ENCODE measurements at places on chromosomes 6 and 20.
A peak's percentile ranks its signal among the peaks of the same experiment; 100 is the strongest.

GRCh38 chr20:56440346-56441007 is 27.9 kb upstream of the RTF2 start:
- peak; percentile 18 for DNase-seq
- H3K27me3 ChIP-seq, result no peaks in the 10 kb centered on the region
- no peaks in the 10 kb centered on the region for H3K36me3 ChIP-seq
- H3K27ac ChIP-seq, result peak overlapping the region; percentile 41
- no peak overlapping the region for H3K4me3 ChIP-seq

- no peaks in the 10 kb centered on the region for H3K36me3 ChIP-seq
- H3K4me1 ChIP-seq, result no peaks in the 10 kb centered on the region
- DNase-seq, result no peak
- no peaks in the 10 kb centered on the region for H3K27me3 ChIP-seq
- no peak overlapping the region for H3K27ac ChIP-seq
These were observed 176.4 kb downstream of the ADGB start for GRCh38 chr6:146775220-146775619.

GRCh38 chr6:167588181-167588919 is 238.4 kb upstream of the AFDN start:
- H3K27me3 ChIP-seq, result no peaks in the 10 kb centered on the region
- H3K4me3 ChIP-seq, result no peak overlapping the region
- DNase-seq, result no peak
- H3K4me1 ChIP-seq, result no peaks in the 10 kb centered on the region
- no peaks in the 10 kb centered on the region for H3K36me3 ChIP-seq

- no peaks in the 10 kb centered on the region for H3K36me3 ChIP-seq
- H3K27ac ChIP-seq, result no peak overlapping the region
- no peak for DNase-seq
These were observed 50.5 kb upstream of the PAK5 start for GRCh38 chr20:9889270-9889981.

DNA sequence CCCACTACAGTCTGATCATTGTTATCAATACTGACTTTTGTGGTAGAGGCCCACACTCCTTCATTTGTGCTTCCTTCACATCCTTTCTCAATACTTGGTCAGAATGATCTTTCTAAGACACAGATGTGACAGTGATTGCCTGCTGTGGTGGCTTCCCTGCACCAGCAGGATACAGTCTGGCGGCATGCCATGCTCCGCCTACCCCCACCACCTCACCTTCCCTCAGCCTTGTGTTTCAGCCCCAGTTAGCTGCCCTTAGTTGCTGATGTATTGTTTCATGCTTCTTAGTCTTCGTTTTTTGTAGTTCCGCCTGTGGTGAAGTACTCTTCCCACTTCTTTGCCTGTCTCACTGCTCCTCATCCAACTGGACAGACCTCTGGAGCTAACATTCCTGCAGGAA is 10.9 kb downstream of the LRRC1 start:
- H3K4me1 ChIP-seq, result peaks cover 19% of the 10 kb centered on the region
- H3K27me3 ChIP-seq, result no peaks in the 10 kb centered on the region
- DNase-seq, result no peak

GRCh38 chr6:149566410-149567193 is 427 bp downstream of the GINM1 start:
- peak overlapping the region; percentile 79 for H3K4me3 ChIP-seq
- peak; percentile 66 for DNase-seq
- no peaks in the 10 kb centered on the region for H3K36me3 ChIP-seq
- H3K27ac ChIP-seq, result peak overlapping the region; percentile 91

GRCh38 chr20:47863315-47863965 is 78.2 kb upstream of the SULF2 start:
- H3K36me3 ChIP-seq, result no peaks in the 10 kb centered on the region
- H3K27me3 ChIP-seq, result peaks cover 8% of the 10 kb centered on the region
- DNase-seq, result no peak
- no peak overlapping the region for H3K4me3 ChIP-seq

DNA sequence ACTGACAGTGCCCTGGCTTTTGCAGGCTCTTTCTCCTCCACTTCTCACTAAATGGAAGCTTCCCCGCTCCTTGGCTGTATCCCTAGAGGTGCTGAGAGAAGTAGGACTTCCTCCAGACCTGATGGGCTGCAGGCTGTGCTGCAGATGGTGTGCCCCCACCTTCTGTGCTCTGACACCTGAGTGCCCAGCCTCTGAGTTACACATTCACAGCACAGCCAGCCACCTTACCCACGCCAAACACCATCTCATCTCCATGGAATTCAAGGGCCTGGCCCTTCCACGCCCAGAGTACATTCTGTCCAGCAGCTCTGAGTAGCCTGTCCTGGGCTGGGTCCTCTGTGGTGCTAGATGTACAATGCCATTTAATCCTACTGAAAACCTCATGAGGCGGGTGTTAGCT is 5.3 kb downstream of the SFTA2 start:
- H3K4me3 ChIP-seq, result no peak overlapping the region
- H3K36me3 ChIP-seq, result peaks cover 18% of the 10 kb centered on the region
- no peak overlapping the region for H3K27ac ChIP-seq
- H3K27me3 ChIP-seq, result no peaks in the 10 kb centered on the region
- peak; percentile 42 for DNase-seq
- no peaks in the 10 kb centered on the region for H3K4me1 ChIP-seq

DNA sequence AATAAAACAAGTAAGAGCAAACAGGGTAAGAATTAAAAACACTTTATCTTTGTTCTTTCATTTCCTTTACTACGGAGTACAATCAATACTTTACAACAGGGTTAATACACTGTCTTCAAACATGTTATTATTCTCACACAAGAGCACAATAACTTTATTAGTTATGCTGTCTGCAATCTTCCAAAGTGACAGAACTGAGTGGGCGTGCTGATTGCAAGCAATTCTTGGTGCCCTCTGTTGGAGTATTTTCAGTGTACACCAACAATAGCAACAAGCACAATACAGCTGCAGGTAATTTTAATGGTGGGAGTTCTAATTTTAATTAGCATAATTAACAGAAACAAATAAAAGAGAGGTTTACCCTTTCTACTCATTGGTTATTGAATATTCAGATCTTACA is 33.9 kb upstream of the PTPRK start:
- H3K4me3 ChIP-seq, result no peak overlapping the region
- no peaks in the 10 kb centered on the region for H3K4me1 ChIP-seq
- no peak overlapping the region for H3K27ac ChIP-seq
- no peaks in the 10 kb centered on the region for H3K27me3 ChIP-seq
- H3K36me3 ChIP-seq, result no peaks in the 10 kb centered on the region

DNA sequence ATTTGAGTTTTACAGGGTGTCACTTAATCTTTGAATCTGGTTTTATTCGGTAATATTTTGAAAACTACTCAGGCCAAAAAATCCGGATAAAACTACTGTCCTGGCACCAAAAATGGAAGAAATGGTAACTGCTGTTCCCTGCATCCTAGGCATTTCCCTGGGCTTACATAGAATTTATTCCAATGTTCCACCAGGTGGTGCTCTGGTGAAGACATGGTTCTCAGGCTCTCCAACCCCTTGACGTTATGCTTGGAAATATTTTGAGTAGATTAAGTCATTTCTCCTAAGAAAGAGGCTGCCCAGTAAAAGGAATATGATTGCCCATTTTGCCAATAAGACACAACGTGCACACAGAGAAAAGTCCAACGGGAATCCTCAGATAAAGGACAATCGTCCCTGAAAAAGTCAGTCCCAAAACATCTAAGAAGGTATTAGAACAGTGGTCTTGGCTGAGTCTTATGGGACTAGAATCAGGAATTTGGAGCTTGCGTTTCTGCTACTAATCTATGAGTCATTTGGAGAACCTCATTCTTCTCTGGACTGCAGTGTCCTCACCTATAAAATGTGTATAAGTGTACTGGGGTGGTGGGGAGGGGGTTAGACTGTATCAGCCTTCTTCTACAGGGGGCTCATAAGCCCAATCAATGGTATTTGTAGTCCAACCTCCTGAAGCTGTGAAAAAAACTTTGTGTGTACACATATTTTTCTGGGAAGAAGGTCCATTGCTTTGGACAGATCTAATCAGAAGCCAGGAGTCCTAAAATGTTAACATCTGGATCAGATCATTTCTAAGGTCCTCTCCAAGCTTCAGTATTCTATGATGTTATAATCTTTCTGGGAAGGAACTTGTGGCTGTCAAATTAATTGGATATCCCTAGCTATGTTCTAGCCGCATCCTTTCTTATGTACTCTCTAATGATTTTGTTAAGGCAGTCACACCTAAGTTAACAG is 131.0 kb upstream of the BMP2 start:
- no peaks in the 10 kb centered on the region for H3K27me3 ChIP-seq
- H3K4me1 ChIP-seq, result no peaks in the 10 kb centered on the region
- H3K27ac ChIP-seq, result no peak overlapping the region
- no peaks in the 10 kb centered on the region for H3K36me3 ChIP-seq
- peak; percentile 31 for DNase-seq
- H3K4me3 ChIP-seq, result no peak overlapping the region

DNA sequence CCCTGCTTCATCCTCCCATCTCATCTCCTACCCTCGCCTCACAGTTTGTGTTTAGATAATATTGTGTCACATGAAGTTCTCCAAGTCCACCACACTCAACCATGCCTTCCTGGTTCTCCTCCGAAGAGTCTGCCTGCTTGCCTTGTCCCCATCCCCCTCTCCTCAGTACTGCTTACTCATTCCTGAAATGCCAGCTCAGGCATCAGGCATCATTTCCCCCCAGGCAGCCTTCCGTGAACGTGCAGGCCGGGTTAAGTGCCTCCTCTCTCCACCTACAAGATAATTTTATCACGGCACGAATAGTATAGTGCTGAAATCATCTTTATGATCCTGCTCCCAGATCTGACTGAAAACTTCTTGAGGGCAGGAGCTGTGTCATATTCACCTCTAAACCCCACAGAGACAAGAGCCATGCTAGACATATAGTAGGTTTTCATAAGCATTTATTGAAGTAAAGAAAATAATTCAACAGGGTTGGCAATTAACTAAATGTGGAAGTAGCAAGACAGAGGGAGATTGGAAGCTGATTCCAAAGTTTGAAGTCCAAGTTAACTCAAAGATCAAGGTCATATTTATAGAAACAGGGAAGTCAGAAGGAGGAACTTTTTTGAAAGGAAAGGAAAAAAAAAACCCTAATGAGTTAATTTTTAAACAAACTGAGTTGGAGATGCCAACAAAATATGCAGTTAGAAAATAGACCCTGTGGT is 48.7 kb upstream of the BMP2 start:
- no peaks in the 10 kb centered on the region for H3K36me3 ChIP-seq
- peaks cover 8% of the 10 kb centered on the region for H3K4me1 ChIP-seq
- H3K27me3 ChIP-seq, result no peaks in the 10 kb centered on the region
- no peak overlapping the region for H3K4me3 ChIP-seq

Measured in transverse colon (tissue), 4 donors.